Naive thymus-derived CD8-positive, alpha-beta T cell (primary cell): ENCODE measurements at places on chromosomes 3 and 15. TPM values are rescaled to one million over a fixed set of nuclear protein-coding genes. Genes with fewer than 3 reads are reported as not detected.

The GCNT3 gene
- not detected for polyA plus RNA-seq

The CNTN3 gene
- polyA plus RNA-seq = not detected

The BNC1 gene
- polyA plus RNA-seq = not detected

The SCG3 gene
- not detected for polyA plus RNA-seq

The ERICH6 gene
- 0.27 TPM for polyA plus RNA-seq

The TM4SF18 gene
- not detected for polyA plus RNA-seq

The PARL gene
- polyA plus RNA-seq = 108 TPM

The CPN2 gene
- polyA plus RNA-seq = not detected

The SOX14 gene
- polyA plus RNA-seq = not detected

The COL6A6 gene
- not detected for polyA plus RNA-seq

The COL6A5 gene
- not detected for polyA plus RNA-seq

The IP6K2 gene
- polyA plus RNA-seq = 58.8 TPM

The ATOSA gene
- 9.0 TPM for polyA plus RNA-seq

The ACTC1 gene
- not detected for polyA plus RNA-seq

The KNG1 gene
- polyA plus RNA-seq = 0.07 TPM

The MORC1 gene
- polyA plus RNA-seq = not detected

The BCHE gene
- not detected for polyA plus RNA-seq

The IQCF5 gene
- polyA plus RNA-seq = not detected

The GOLGA8S gene
- polyA plus RNA-seq = not detected
